ENCODE measurements at places on chromosomes 13 and 19. TPM values are rescaled to one million over a fixed set of nuclear protein-coding genes. Genes with fewer than 3 reads are reported as not detected.

The NKPD1 gene
- 0.18 TPM for total RNA-seq

The SKA3 gene
- 4.2 TPM for total RNA-seq

The ZNF607 gene
- total RNA-seq: 6.9 TPM

The FXYD1 gene
- not detected for total RNA-seq

DNA sequence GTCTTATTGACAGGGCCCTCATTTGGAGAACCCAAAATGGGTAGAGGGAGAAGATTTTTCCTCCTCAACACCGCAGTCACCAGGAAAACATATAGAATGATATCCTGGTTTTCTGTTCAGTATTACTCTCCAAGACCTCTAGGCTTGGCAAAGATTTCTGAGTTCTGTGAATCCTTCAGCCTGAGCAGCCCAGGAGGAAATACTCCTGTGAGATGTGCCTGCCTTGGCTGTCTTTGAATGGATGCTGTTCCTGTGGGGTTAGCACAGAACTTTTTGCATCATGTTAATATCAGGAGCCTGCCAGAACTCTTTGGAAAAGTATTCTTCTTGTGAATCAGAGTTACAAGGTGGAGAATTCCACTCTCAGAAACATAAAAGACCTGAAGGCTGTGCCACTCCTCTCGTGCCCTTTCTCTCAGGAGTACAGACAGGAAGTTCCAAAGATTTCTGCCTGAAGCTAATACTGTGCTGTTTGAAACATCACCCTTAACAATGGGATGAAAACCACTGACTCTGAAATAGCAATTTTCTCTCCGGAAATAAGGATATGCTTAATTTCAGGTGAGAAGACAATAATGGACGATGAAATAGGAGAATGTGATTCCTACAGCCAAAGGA, 520.1 kb upstream of the NBEA start:
- H3K36me3 ChIP-seq: no peaks in the 10 kb centered on the region
- DNase-seq: no peak
- H3K4me3 ChIP-seq: no peak overlapping the region
- peaks cover 11% of the 10 kb centered on the region for H3K4me1 ChIP-seq

DNA sequence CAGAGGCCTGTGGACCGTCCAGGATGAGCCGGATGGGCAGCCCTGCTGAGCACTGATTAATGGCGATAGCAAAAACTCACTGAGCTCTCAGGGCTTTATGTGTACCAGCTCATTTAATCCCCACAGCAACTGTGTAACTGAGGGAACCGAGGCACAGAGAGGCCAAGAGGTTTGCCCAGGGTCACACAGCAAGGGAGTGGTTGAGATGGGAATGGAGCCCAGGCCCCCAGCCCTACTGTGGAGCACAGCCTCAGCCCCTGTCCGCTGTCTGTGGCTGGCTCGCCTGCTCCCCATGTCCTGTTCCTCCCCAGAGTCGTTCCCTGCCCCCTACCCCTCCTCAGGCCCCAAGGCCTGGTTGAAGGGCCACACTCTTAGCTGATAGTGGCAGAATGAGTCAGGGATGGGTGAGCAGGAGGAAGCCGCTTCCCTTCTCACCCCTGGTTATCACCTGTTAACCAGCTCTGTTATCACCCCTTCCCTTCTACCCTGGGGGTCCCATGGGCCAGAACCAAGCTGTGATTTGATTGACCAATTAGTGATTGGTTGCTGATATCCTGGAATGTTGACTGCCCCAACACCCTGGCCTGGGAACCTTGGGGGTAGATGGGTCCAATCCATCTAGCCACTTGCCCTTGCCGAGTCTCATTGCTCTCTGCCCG, 21.2 kb downstream of the CAPN12 start:
- peaks cover 18% of the 10 kb centered on the region for H3K36me3 ChIP-seq
- H3K4me3 ChIP-seq: no peak overlapping the region
- DNase-seq: no peak
- peaks cover 37% of the 10 kb centered on the region for H3K4me1 ChIP-seq
- H3K27ac ChIP-seq: no peak overlapping the region
